ENCODE measurements at places on chromosomes 12 and 14.
A peak's percentile ranks its signal among the peaks of the same experiment; 100 is the strongest.

- DNase-seq, result no peak
Measured at GRCh38 chr12:47714826-47715386, 9.1 kb upstream of the RPAP3 start.

GRCh38 chr12:69457433-69457832 is 12.8 kb upstream of the FRS2 start:
- no peak for DNase-seq

GRCh38 chr14:27056586-27056985 is 458.8 kb upstream of the NOVA1 start:
- no peak for DNase-seq

- no peak for DNase-seq
Measured at GRCh38 chr14:58701604-58702003, 63.8 kb downstream of the DACT1 start.

GRCh38 chr12:5139751-5140150 is 96.1 kb downstream of the KCNA5 start:
- DNase-seq, result no peak

- peak; percentile 9 for DNase-seq
Measured at GRCh38 chr12:95836630-95837239, 22.0 kb upstream of the SNRPF start.

GRCh38 chr12:108298761-108299275 is 40.3 kb downstream of the CMKLR1 start:
- no peak for DNase-seq
